Stimulated activated naive CD8-positive, alpha-beta T cell treated with anti-CD3 and anti-CD28 coated beads, Interleukin-15, Interleukin-2, amounts not matched to agents 100 U/mL and 50 U/mL, for 24 hours (primary cell): ENCODE measurements at places on chromosomes 3 and 15.

DNA sequence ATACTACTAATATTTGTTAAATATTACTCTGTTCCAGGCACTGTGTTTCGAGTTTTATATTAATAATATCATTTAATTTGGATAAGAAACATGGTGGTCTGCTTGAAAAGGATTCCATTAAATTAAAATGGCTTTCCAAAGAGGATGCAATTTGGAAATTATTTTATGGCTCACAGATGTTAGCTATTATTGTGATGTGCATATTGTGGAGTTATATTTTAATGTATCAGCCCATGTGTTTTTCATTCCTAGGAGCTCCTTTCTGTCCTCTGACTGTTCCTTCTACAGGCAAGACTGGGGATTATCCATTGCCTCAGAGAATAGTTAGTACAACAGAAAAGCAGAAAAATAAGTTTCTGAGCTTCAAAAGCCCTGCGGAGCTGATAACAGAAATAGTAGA lies 376.7 kb upstream of the PDZRN3 start:
- DNase-seq, result no peak

GRCh38 chr3:38264353-38264771 lies 1.2 kb upstream of the SLC22A13 start:
- no peak for DNase-seq

DNA sequence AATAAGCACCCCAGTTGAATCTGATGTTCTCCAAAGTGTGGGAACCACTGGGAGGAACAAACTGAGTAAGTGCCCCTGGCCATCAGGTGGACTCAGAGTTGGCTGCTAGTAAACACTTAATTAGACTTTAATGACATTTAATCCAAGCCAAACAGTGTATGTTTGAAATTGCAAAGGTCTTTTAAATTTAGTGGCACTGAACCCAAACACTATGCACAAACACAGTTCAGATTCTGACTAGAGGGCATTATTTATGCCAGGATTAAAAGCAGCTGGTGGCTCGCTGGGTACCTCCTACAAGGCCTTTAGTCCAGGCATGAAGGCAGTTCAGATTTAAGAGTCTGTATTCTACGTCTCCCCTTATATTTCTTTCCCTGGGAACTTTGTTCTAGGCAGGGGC lies 264.8 kb downstream of the CLSTN2 start:
- no peak for DNase-seq

DNA sequence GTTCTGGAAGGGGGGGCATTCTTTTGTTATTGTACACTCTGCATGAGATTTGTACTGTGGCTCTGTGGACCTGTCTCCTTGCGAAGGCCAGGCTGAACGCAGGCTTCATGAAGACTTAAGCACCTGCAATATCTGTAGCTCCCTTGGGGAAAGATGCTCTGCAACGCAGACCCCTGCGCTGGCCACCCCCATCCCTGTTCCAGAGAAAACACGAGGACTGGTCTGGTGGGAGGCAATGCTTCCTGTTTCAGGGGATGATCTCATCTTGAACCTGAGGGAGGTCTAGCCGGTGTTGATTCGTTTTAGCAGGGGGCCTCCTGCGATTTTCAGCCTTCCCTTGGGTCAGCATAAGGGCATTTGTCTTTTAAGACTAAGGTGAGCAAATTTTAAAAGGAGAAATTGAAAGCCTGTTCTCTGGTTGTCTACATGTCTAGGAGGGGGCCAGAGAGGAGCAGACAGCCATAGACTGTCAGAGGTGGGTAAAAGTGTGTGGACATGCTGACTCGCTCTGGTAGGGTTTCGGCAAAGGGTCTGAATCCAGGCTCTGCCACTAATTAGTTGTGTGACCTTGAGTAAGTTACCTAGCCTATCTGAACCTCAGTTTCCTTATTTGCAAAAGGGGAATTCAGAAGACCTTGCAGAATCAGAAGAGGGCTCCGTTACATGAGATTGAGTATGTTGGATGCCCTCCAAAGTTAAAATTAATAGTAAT lies 80.9 kb upstream of the RASGRF1 start:
- no peak for DNase-seq

DNA sequence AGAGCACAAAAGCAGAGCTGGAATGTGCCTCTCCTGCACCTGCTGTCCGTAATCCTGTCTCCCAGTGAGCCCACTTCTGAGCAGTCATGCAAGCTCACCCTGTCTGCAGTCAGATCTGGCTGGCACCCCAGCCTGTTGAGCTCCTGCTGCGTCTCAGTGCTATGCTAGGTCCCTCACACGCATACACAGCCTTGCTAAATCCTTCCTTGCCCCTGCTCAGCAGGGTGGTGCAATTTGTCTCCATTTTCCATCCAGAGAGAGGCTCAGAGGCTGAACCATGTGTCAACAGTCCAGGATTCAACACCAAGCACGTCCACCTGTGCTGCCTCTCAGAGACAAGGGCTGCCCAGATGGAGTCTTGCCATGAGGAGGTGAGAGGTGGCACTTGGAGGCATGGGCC lies 11.0 kb downstream of the POMGNT2 start:
- DNase-seq, result no peak

DNA sequence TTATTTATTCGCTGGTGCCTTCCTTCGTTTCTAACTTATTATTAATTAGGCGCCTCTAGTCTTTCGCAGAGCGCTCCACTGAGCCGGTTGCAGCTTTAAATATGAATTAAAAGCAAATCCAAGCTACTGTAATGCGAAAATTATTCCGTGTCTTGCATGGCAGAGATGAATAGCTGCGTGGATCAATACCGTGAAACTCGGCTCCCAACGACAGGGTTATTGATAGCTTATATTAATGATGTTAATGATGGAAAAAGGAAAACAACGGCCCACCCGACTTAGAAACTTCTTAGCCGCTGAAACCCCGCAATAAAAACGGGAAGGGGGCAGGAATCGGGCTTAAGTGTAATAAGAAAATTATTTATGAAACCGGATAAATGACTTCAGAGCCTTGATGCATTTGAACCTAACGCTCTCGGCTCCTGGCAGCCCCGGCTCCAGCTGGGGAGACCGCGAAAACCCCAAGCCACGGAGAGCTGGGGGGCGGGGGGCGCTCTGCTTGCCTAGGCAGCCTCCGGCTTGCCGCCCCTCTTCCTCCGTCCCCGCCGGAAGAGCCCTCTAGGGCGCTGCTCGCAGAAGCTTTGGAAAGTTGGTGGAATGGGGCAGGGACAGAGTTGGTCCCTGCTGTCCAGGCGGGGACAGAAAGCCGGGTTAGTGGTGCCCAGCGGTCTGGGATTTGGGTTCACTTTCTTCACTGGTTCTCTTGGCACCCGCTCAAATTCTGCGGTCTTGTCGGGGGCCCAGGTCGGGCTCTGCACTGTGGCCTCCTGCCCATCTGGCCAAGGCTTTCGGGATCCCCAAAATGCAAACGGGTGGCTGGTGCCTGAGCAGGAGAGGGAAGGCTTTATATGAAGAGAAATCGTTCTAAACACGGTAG lies 7.7 kb upstream of the ONECUT1 start:
- no peak for DNase-seq

DNA sequence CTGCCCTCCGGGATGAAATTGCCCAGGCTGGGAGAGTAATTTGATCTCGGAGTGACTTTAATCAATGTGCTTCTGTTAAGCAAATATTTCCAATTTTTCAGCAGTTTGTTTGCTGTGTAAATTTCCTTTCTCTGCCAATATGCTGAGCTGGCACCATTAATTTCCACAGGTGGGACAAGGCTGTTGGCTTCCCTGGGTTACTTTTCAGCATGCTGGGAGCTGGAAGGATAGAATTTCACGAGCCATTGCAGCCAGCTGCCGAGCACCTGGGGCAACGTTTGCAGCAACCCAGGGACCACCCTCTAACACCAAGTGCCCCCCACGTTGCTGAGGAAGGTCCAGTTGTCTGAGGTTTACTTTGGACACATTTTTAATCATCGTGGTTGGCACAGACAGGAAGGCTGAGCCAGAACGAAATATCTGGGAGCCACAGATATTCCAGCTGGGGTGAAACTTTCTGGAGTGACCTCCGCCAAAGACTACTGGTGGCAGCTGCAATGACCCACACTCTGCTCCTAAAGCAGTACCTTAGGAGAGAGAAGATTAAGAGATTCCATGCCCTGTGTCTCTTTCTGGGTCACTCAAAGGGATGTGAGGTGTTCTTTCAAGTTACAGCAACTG lies 293.3 kb upstream of the RGMA start:
- DNase-seq, result no peak

- no peak for DNase-seq
These were observed 97.6 kb downstream of the MEX3B start for GRCh38 chr15:81948222-81948621.

DNA sequence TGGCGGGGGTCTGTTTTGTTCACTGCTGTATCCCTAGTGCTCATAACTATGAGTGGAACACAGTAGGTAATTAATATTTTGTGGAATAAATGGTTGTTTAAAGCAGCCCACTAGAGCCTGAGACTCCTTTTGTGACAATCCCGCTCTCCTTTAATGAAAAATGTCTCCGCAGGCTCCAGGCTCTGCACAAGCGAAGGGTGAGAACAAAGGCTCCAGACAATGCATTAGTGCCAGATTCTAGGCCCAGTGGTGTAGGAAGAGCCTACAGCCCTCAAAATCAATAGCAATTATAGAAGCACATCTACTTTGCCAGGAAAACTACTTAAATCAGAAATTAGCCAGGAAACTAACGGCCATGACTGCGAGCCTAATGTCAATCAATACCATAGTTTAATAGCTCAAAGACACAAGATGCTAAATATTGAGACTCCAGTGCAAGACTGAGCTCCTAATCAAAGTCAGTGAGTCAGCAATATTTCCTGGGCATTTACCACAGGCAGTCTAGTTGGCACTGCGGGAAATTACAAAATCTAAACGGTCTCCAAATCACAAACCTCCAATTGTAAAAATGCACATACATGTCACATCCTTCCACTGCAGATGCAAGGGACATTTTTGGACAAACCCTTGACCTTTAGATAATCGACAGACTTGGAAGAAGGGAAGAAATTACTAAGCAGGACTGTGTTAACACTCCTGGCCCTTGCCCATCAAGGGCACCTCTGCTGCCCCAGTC lies 2.3 kb downstream of the ANXA2 start:
- no peak for DNase-seq

DNA sequence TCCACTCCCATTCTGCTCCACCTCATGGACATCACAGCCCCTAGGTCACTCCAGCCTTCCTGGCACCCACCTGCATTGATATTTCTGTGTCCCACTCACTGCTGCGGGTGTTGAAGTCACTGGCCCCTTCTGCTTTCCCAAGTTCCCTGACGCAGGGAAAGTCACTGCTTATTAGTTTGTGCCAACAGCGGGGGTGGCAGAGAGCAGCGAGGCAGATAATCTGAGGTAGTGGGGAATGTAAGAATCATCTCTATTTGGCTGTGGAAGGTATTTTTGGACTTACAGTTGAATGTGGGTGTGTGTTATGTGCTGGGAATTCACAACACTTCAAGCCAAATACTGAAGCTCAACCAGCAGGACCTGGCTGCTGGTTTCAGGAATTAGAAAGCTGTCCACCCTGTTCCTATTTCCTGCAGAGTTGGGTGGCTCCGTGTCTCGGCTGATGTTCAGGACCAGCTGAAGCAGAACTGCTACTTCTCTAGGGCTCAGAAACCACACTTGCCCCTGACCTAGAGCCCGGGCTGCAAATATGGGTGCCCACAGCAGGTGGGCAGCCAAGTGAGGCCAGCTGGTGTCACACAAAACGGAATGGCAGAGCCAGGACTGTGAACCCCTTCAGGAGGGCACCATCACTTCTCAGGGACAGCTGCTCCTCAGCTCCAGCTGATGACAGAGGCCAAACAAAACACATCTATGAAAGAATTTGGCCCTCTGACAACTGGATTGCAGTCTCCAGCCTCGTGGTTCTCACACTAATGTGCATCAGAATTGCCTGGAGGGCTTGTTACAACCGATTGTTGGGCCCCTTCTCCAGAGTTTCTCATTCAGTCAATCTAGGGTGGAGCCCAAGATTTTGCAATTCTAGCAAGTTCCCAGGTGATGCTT lies 57.7 kb downstream of the SEMA5B start:
- no peak for DNase-seq

DNA sequence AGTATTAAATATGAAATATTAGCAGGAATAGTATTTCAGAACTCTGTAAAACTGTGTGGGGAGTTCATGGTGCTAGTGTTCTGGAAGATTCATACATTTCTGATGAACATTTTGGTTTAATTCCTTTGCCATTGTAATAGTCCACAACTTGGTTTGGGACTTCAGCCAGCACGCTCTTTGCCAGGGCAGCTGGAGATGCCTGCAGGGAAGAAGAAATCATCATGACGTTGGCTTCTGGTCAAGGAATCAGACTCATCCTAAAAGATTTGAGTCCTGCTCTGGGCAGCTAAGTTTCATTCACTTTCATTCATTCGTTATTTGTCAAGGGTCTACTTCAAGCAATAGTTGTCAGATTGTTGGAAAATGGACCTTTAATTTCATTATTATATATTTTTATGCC lies 32.4 kb upstream of the MRPL3 start:
- DNase-seq, result no peak

DNA sequence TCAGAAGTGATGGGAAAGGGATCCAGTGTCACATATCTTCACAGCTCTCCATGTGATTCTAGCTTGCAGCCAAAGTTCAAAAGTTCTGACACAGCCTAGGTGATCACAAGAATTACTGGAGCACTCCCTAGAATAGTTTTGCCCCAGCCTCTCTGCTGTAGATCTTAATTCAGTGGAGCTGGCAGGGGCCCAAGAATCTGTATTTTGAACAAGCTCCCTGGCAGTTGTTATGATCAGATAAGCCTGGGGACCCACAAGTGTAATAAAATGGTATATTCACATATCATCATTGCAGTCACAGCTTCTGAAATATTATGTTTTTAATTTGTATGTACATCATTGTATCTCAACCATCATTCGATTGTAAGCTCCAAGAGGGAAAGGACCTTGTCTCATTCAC lies 62.3 kb downstream of the NOX5 start:
- no peak for DNase-seq

DNA sequence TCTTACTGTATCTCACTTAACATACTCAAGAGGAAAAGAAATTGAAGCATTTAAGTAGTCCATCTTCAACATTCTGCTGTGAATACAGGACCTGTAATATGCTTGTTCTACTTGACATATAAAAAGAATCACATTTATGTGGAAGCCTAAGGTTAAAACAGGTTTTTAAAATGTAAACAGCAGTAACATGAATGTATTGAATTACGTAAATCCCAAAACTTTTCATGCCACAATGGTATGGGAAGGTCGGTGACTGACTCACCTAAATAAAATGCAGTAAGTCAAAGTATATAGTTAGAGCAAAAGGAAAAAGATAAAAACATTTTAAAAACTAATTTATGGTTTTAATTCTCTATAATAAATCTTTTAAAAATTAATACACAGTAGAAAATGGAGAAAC lies 115.7 kb upstream of the TJP1 start:
- DNase-seq, result no peak

- DNase-seq, result no peak
These were observed 126.5 kb upstream of the ROPN1 start for GRCh38 chr3:124118397-124118796.

- DNase-seq, result no peak
These were observed 101.3 kb upstream of the NANOGP8 start for GRCh38 chr15:35186346-35186745.

GRCh38 chr3:24595796-24596195 lies 101.1 kb upstream of the THRB start:
- no peak for DNase-seq

- DNase-seq, result no peak
These were observed 143.5 kb upstream of the SOX2 start for GRCh38 chr3:181568248-181568647.
